ENCODE measurements at places on chromosomes 1 and 21.
A peak's percentile ranks its signal among the peaks of the same experiment; 100 is the strongest.

DNA sequence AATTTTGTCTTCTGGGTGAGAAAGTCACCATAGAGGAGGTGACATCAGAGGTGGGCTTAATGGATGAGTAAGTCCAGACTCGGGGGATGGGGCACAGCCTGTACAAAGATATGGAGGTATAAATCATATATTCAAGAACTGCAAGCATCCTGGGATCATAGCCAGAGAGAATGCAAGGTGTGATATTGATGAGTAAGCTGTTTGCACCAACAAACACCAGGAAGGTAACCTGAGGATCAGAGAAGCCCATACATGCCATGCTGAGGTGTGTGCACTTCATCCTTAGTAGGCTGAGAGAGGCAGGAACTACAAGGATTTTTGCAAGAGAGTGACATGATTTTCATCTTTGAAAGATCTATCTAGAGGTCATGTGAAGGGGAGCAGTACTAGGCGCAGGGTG lies 306.4 kb downstream of the HHAT start:
- DNase-seq: no peak

DNA sequence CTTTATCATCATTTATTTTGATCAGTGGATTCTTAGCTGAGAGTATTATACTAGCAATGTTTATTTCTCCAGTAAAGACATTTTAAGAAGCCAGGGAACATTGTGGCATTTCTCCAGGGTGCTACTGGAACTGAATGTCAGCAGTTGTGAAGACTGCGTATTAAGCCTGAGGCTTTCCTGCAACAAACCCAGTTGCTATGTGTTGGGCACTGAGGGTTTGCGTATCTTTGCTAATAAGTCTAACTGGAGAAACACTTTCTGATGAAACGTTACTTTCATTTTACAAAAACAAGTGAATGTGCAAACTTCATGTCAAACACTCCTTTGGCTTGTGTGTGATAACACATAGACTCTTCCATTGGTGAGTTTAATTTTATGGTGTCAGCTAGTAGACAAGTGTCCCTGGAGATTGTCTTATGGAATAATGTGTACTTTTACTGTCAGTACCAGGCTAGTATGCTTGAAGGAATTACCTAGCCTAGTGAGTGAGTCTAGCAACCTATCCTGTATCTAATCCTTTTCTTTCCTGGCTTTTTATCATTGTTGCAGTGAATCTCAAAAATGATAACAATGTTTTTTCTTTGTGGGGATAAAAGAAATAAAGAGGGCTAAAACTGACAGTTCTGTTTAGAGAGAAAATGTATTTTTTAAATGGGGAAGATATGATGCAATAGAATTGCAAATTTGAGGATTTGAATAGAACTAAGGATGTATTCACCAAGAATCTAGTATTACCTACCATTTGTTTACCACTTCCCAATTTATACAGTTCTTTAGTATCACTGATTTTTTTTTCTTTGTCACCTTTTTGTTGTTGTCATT lies 70.1 kb downstream of the MTR start:
- DNase-seq: no peak

DNA sequence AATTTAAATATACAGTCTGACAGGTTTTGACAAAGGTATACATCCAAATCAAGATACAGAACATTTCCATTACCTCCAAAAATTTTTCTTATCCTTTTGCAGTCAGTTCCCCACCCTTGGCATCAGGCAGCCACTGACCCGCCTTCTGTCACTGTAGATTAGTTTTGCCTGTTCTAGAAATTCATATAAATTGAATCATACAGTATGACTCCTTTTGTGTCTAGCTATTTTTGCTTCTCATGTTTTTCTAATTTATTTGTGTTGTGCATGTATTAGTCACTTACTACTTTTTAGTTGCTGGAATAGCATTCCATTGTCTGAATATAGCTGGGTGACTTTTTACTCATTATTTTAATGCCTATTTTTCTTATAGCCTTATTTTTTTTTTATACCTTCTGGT lies 3.8 kb downstream of the UTP25 start:
- DNase-seq: no peak

GRCh38 chr1:110265186-110265585 lies 55.1 kb downstream of the KCNC4 start:
- DNase-seq: no peak

DNA sequence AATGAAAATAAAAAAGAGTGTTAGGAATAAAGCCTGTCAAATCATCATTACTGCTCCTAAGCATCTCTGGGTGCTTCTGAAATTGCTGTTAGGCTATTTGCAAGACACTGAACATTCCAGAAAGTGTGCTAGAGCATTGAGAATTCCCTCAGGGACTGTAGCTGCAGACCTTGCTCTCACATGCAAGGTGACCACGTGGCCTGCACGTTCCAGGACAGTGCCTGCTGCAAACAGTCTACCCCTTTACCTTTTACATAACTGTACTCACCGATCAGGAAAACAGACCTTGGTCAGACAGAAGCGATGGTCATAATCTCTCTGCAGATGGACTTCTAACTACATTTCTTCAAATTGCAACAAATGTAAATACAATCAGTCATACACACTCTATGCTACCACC lies 164.5 kb downstream of the PSMG1 start:
- DNase-seq: no peak

GRCh38 chr1:39275836-39276507 lies 71.5 kb downstream of the MACF1 start:
- DNase-seq: no peak

- DNase-seq: no peak
Measured at GRCh38 chr1:46761740-46762139, 37.1 kb upstream of the CYP4B1 start.

GRCh38 chr1:83515578-83516154 lies 483.3 kb downstream of the TTLL7 start:
- no peak for DNase-seq

GRCh38 chr1:2224631-2225428 lies 3.3 kb upstream of the SKI start:
- no peak for DNase-seq

GRCh38 chr1:50262436-50262835 lies 153.7 kb downstream of the ELAVL4 start:
- no peak for DNase-seq

GRCh38 chr1:67955591-67955990 lies 94.8 kb downstream of the DIRAS3 start:
- DNase-seq: no peak

DNA sequence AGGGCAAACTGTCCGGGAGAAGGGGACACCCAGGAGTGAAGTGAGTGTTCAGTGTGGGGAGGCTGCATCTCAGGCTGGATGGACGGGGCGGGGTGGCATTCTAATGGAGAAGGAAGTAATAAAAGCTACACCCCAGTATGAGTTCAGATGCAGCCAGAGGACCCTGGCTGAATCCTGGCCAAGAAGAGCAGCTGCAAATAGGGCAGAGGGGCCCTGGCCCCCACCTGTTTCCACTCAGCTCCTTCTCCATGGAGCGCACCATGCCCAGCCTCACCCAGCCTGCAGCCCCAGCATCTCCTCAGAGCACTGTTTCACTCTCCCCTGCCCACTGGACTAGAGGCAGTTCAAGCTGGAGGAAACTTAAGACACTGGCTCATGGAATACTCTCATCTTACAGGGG lies 46.4 kb downstream of the KCND3 start:
- DNase-seq: no peak

- DNase-seq: no peak
Measured at GRCh38 chr21:32750405-32750804, 21.1 kb downstream of the PAXBP1 start.

GRCh38 chr1:236868625-236869467 lies 73.8 kb downstream of the MTR start:
- peak; percentile 54 for DNase-seq

- DNase-seq: no peak
Measured at GRCh38 chr1:186195377-186195931, 179.6 kb downstream of the TPR start.

- DNase-seq: no peak
Measured at GRCh38 chr1:52917156-52917555, 4.4 kb downstream of the ECHDC2 start.

GRCh38 chr1:115229016-115229415 lies 109.0 kb downstream of the NGF start:
- no peak for DNase-seq

DNA sequence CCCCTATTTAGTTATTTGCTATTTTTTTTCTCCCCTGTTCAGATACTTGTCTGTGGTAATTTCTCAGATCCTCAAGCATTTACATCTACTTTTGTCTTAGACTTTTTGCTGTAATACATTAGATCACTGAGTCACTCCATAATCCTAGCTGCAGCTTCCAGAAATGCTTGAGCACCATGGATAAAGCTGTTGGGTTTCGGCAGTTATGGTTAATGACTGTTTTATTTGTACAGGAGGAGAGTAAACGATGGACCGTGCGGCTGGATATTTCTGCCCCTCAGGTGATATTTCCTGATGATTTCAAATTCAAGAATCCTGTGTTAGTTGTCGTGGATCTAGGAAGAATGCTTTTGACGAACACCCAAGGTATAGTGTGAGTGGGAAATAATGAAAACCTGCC lies 42.9 kb downstream of the VPS13D start:
- peak; percentile 79 for DNase-seq

- DNase-seq: no peak
Measured at GRCh38 chr1:37761416-37762095, 3.4 kb downstream of the EPHA10 start.

GRCh38 chr1:116847190-116847589 lies 62.5 kb upstream of the PTGFRN start:
- DNase-seq: no peak

GRCh38 chr1:22832414-22832786 lies 121.8 kb downstream of the EPHB2 start:
- no peak for DNase-seq

DNA sequence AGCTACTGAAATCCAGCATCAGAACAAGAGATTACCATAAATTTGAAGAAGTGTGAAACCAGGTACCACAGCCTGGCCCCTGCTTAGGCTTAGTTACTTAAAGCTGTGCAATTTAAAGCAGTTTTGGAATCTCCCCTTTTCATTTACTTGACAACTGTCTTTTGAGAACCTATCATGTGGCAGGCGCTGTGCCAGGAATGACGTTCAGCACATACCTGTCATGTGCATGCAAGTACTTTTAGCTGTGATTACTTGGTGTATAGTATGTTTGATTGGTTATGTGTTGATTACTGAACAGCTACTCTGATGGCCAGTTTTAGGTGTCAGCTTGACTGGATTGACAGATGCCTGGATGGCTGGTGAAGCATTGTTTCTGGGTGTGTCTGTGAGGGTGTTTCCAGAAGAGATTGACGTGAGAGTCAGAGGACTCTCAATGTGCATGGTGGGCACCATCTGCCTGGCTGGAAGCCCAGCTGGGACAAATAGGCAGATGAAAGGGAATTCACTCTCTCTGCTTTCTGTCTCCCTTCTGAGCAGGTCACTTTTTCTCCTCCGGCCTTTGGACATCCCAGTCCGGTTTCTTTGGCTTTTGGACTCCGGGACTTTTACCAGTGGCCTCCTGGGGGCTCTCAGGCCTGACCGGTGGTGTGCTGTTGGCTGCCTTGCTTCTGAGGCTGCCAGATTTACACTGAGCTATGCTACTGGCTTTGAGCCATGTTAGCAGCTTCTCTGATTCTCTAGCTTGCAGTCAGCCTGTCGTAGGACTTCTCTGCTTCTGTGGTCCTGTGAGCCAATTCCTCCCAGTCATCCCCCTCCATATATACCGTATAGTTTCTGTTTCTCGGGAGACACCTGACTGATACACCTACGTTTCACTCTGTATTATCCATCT lies 178.0 kb downstream of the RYR2 start:
- DNase-seq: no peak

- no peak for DNase-seq
Measured at GRCh38 chr1:186849826-186850225, 21.1 kb downstream of the PLA2G4A start.

DNA sequence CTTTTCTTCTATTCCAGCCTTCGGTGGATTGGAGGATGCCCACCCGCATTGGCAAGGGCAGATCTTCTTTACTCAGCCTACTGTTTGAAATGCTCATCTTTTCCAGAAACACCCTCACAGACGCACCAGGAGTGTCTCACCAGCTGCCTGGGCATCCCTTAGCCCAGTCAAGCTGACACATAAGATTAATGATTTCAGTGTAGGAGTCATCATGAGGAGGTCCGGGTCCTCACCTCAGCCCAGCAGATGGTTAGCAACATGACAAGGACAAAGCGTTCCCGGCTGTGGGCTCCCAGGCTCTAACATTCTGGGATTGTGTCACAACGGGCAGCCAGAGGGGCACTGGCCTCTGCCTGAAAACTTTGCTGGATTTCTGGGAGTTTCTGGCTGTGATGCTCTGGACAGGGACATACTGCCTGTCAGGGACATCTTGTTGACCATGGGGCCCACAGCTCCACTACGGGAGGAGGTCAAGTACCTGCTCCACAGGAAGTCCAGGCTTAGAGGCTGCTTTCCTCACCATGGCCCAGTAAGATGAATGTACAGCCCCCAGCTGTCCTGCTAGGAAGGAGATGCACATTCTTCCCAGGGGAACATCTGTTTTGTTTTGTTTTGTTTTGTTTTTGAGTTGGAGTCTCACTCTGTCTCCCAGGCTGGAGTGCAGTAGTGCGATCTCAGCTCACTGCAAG lies 204.0 kb upstream of the COA6 start:
- DNase-seq: no peak

DNA sequence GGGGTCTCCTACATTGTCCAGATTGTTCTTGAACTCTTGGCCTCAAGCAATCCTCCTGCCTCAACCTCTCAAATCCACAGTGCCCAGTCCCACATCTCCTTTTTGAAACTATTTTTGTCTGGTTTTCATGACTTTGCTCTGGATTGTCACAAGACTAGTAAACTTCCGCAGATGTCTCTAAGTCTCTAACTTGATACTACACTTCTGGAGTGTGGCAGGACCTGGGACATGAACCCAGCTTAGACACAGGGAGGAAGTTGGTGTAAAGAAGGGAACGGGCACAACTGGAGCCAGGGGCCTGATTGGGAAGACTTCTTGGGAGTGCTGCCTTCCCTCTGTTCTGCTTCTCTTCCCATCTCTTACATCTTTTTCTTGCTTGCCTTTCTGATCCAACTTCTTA lies 16.2 kb upstream of the DISC1 start:
- no peak for DNase-seq

GRCh38 chr1:24694380-24694843 lies 50.8 kb upstream of the CLIC4 start:
- DNase-seq: peak; percentile 85

- no peak for DNase-seq
Measured at GRCh38 chr1:248758352-248758751, 2.8 kb upstream of the LYPD8 start.

DNA sequence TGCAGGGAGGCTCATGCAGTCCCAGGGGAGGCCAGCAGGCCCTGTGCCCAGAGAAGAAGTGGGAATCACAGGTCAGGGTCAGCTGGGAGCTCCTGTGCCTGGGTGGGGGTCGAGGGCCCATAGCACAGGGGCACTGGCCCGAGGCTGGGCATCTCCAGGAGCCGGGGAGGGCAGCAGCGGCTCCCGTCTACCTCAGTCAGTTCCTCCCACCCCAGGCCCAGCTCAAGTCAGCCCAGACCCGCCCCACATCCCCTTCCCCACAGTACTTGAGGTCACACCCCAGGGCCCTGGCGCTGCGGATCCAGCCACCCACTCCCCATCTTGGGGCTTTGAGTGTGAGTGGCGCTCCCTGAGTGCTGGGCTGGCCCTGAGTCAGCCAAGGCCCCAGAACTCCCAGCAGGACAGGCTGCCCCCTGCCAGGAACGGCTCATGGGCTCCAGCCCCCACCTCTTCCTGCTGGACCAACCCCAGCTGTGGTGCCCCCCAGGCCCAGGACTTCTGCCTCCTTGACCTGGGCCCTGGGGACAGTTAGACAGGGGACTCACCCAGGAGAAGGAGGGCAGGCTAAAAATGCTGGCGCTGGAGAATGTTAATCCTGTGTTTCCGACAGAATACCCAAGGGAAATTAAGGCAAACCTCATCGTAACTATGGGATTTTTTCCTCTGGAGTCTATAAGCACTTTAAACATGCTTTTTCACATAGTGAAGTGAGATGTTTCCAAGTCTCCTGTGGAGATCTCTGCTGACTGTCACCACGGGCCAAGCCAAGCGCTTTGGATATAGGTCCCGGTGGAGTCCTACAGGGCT lies 68.8 kb upstream of the COL6A1 start:
- no peak for DNase-seq

Data from NCI-H69 (cell line).